ENCODE measurements at places on chromosomes 4 and X.
A peak's percentile ranks its signal among the peaks of the same experiment; 100 is the strongest.

DNA sequence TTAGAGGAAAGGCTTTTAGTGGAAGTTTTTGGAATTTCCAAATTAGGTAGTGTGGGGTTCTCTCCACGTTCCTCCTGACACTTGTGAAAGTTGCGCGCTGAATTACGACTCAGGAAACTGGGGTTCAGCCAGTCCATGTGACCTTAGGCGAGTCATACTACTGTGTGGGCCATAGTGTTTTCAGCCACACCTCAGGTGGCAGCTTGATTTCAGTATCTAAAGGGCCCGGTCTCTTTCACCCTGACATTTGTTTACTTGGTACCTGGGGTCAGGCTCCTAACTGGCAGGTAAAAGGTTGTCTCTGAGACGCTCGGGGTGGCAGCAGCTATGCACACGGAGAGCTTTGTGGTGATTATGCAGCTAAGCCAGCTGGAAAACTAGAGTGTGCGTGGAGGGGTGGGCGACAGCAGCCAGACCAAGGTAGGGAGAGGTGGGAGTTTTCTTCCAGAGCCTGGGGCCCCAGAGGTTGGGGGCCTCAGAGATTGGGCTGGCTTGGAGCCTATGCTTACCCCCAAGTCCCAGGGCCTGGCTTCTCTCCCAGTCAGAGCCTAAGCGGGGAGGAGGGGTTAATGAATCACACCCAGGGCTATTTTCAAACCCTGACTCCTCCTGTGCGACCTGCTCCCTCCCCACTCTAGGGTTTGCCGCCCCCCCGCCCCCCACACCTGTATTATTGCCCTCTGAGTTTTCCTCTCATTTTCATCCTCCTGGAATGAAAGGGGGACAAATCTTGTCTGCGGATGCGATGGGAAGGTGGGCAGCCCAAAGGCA is 47.2 kb downstream of the STARD8 start:
- DNase-seq = no peak

GRCh38 chr4:2878346-2878745 is 34.7 kb downstream of the ADD1 start:
- no peak for DNase-seq

- no peak for DNase-seq
Measured at GRCh38 chr4:93529692-93530372, 298.7 kb upstream of the ATOH1 start.

DNA sequence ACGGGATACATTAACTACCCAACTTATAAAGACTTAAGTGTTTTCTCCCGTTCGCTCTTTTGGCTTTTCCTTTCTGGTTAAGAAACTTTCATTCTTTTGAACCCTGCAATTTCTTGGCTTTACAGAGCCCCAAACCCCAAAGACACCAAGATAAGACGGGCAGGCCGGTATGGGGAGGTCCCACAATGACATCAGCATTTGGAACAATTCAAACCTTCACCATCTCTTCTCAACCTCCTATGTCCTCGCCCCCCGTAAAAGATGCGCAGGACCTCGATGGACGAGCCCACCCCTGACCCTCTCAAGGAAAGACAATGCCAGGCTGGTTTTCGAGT is 999 bp downstream of the ZNF518B start:
- DNase-seq = no peak

DNA sequence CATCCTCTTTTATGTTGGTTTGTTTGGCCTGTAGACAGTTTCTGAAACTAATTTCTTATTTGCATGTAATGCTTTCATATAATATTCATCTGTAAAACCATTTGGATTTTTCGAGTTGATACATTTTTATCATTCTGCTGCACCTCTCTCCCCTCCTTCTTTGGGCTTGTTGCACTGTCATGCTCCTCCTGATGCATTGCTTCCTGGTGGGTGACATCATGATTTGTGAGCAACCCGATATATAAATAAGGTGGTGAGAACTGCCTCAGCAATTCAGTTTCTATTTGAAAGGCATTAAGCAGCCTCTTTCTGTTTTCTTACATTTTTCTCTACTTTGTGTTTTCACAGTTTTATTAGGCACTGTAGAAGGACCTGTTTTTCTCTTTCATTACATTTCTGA is 515.7 kb downstream of the RPA4 start:
- no peak for DNase-seq

DNA sequence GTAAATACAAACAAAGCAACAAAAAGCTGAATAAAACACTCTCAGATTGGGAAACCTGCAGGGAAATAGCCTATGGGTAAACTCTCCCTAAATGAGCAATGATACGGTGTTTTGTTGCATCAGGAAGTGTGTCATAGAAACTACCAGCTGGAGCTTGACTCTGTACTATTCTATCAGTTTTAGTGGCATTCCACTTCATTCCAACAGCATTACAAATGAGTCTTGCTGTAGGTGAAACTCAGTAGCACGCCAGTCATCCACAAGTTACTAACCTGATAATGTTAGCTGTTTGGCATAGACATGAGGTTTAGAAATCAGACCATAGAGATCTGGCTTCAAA is 24.9 kb downstream of the FGFBP1 start:
- DNase-seq = no peak

GRCh38 chrX:78997870-78998558 is 52.8 kb downstream of the P2RY10 start:
- DNase-seq = no peak

DNA sequence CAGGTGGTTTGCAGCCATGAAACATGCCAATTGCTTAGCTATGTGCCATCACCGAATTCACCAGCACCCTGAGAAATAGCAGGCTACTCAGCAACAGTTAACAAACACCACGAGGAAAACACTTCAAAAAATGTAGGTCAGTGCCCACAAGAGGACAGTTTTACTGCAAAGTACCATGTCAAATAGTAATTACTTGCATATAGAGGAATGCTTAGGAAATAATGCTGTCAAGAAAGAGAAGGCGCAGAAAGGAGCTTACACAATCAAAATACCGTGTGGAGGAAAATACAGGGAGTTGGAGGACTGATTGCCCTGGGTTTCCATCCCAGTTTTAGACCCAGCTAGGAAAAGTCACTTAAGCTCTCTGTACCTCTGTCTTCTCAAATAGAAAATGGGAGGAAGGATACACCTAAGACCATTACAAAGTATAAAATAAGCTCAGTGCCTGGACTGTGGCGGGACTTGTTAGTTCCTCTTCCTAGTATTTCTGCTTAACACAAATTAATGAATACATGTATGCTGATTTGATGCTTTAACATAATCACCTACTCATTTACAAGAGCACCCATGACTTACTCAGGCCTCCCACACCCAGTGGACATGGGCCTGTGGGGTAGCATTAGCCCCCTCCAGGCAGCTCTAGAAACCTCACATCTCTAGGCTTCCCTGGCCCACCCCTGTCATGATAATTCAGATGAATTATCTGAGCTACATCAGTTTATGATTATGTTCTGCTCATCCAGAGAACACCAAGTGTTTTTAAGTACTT is 44.5 kb upstream of the IL21 start:
- no peak for DNase-seq

- DNase-seq = no peak
Measured at GRCh38 chrX:43333543-43333942, 322.6 kb upstream of the MAOA start.

GRCh38 chr4:86442881-86443280 is 83.0 kb upstream of the MAPK10 start:
- DNase-seq = no peak

DNA sequence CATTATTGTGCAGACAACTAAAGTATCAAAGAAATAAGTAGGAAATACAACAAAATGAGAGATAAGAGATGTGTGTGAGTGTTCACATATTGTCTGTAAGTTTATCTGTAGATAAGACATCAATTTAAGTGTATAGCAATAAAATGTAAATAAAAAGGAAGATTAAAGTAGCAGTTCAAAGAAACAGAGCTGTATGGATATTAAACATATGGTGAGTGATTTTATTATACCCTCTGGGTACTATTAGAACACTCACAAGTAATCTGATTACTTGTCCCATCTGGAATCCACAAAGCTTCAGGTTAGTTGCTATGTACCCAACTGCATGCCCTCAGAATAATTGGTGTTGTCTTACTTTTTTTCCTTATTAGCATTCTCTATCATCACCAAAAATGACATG is 747.9 kb upstream of the ADGRL3 start:
- DNase-seq = no peak

DNA sequence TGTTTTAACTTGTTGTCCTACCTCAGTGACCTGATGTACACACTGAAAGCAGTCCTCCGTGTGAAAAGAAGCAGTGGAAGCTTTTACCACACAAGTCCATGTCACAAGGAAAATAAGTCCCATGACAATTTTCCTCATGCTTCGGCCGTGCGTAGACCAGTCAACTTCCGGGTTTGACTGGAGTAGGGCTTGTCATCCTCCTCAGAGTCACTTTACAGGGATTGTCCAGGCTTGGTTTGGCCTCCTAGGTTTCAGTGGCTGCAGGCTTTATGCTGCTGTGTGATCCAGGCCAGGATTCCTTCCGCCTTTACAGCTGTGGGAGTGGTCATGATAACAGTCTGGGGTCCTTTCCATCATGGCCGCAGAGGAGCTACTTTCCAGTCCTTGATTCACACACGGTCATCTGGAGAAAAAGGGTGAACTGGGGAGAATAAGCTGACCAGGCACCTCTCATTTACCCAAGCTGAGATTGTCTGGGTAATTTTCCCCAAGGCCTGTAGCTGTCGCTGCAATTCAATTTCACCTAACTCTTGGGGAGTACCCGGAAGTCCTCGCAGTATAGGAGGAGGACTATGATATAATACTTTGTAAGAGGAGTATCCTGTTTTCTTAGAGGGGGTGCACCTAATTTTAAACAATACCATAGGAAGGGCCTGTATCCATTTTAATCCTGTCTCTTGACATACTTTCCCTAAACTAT is 206.1 kb upstream of the KLF8 start:
- no peak for DNase-seq

DNA sequence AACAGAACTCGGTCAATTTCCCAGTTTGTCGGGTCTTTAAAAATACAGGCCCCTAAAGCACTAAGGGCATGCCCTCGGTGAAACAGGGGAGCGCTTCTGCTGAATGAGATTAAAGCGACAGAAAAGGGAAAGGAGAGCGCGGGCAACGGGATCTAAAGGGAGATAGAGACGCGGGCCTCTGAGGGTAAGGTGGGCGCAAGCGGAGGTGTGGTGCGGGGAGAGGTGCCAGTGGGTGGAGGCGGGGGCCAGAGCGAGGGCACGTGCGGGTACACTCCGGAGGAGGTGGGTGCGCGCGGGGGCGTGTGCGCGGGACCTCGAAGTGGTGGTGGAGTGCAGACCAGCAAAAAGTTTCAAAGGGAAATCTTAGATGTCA is 787 bp upstream of the TET2 start:
- peak; percentile 1 for DNase-seq

GRCh38 chr4:177161781-177162180 is 147.9 kb upstream of the NEIL3 start:
- DNase-seq = no peak

DNA sequence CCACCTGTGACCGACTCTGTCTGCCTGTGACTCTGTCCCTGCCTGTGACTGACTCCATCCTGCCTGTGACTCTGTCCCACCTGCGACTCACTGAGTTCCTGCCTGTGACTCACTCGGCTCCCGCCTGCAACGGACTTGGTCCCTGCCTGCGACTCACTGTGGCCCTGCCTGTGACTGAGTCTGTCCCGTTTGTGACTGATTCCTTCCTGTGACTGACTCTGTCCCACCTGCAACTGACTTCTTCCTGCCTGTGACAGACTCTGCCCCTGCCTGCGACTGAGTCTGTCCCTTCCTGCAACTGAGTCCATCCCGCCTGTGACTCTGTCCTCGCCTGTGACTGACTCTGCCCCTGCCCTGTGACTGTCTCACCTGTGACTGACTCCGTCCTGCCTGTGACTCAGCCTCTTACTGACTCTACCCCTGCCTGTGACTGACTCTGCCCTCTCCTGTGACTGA is 9.6 kb upstream of the UVSSA start:
- peak; percentile 40 for DNase-seq

- no peak for DNase-seq
Measured at GRCh38 chr4:113446019-113446418, 315.5 kb downstream of the CAMK2D start.

GRCh38 chr4:132417220-132417619 is 731.9 kb upstream of the PCDH10 start:
- no peak for DNase-seq

DNA sequence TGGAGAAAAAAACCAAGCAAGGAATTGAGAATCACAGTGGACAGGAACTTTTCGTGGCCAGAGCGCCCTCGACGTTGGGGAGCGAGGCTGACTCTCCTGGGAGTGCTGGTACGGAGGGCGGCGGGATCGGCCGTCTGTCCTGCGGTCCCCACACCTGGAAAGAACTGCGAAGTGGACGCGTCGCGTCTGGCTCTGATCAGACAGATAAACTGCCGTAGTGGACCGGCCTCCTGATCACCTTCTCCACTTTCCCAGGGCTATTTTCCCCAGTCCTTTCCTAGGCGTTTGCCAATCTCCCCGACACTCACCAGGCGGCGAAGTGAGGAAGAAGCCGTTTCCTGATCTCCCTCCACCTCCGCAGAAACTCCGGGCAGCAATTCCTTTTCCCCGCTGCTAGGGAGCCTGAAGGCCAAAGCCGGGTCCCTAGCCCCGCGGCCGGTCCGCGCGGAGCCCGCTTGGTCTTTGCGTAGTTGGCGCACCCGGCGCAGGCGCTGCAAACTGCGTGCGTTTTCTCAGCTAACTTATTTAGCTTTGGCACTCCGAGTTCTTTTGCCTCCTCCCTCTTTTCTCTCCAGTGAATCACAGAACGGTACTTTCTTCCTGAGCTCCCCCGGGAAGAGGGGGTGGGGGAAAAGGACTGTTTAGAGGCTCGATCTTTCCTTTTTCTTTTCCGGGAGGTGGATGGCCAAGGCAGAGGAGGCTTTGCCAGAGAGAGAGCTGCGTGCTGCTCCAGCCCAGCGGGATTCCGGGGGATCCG is at the start of gene ARSJ:
Gene ARSJ, minus strand, starts transcription at position 500 of the 757 bp plus-strand sequence. CDS start 813 bp downstream, outside the sequence.
- DNase-seq = no peak

All from activated CD4-positive, CD25-positive, alpha-beta regulatory T cell (primary cell).